ENCODE measurements at places on chromosomes 13 and 19.

- no peak for DNase-seq
Measured at GRCh38 chr13:104553896-104554295, 1487.7 kb upstream of the SLC10A2 start.

DNA sequence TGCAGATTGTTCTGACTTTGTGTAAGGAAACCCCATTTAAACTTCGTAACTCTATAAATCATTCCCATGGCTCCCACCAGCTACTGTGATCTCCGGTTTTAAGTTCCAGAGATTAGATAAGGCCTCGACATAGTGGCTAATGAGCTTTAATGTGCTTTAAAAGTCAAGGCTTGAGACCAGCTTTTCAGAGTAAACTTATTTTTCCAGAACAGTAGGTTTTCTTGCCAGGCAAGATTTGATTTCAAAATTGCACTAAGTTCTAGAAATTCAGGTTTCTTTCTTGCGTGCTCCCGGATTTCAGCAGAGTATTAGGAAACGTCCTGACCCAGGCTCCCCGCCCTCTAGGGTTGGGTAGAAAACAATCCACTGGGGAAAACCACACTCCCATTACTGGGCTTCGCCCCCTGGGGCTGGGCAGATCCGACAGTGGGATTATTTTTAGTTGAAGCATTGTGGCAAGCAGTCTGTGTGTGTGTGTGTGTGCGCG is 43.3 kb downstream of the CRYL1 start:
- no peak for DNase-seq

- no peak for DNase-seq
Measured at GRCh38 chr19:10105509-10106099, 558 bp upstream of the PPAN start.

- DNase-seq = no peak
Measured at GRCh38 chr19:44987148-44987675, 14.1 kb upstream of the RELB start.

- DNase-seq = no peak
Measured at GRCh38 chr13:65188721-65189120, 2041.4 kb downstream of the PCDH9 start.

DNA sequence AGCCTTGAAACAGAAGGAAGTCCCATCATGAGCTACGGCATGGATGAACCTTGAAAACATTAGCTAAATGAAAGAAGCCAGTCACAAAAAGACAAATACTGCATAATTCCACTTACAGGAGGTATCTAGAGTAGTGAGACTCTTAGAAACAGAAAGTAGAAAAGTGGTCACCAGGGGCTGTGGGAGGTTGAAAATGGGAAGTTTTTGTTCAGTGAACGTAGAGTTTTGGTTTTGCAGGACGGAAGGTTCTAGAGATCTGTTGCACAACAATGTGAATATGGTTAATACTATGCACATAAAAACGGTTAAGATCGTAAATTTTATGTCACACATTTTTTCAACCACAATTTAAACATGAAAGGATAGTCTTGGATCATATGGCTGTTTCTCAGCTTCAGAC is 11.9 kb upstream of the SLC10A2 start:
- DNase-seq = no peak

DNA sequence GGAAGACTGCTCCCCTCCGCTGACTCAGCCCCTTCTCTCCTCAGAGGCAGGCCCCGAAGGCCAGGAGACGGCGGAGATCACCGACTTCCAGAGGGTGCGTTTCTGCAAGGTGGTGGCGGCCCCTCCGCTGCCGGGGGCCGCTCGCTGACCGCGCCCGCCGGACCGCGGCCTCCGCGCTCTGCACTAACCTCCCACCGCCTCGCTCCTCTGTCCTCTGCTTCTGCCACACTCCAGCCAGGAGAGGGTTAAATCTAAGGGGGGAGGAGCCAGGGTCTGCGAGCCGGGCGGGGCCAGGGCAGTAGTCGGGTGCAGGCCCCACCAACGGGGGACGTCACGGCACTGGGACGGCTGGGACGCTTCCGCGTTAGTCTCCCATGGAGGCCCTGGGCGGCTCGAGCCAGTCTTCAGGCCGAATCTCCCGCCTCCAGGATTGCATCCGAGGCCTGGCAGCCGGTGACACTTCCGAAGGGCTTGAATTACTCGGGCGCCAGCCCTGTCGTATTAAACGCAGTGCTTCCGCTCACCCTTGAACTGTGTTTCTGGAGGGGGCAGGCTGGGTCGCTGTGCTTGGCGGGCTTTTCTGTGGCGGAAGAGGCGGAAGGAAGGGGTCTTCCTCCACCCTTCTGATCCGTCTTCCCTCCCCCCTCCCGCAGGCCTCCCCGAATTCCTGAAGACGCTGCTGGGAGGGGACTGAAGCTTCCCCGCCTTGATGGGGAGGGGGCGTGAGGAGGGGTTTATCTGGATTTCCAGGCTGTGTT is 1.2 kb upstream of the INAFM1 start:
- peak; percentile 65 for DNase-seq

GRCh38 chr19:7701654-7702457 is at the start of gene FCER2:
Gene FCER2 (minus strand): TSS chr19:7702131. CDS start chr19:7699760, 2,371 bp downstream.
- no peak for DNase-seq

DNA sequence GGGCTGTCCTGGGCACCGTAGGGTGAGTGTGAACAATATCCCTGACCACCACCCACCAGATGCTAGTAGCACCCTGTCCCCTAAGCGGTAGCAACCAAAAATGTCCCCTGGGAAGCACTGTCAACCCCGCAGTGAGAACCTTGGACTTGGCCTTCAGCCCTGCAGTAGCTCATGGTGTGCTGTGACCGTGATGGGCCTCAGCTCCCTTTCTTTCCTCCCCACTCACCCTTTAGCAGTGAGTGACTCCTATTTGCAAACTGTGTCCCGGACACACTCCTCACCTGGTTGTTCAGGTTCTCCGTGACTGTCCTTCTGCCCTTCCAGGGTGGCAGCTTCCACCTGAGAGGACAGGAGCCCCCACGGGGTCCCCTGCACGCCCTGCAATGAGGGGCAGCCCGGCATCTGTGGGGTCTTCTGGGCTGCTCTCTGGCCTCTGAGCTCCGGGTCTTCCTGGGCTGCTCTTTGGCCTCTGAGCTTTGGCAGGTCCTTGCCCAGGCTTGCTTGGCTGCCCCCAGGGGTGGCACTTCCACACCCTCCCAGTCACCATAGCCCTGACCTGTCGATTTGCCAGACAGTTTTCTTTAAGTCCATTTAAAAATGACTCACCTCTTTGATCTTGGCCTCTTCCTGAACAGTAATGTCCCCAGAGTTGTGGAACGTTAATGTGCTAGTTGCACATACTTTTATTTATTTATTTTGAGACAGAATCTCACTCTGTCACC is 3.8 kb downstream of the KDM4B start:
- DNase-seq = no peak

GRCh38 chr19:19120308-19121231 is 17.7 kb downstream of the TMEM161A start:
- DNase-seq = peak; percentile 91

GRCh38 chr13:63010072-63010658 is 1594.5 kb upstream of the PCDH20 start:
- DNase-seq = no peak

- no peak for DNase-seq
Measured at GRCh38 chr13:40589285-40590109, 76.9 kb downstream of the FOXO1 start.

- DNase-seq = peak; percentile 11
Measured at GRCh38 chr13:80945328-80945727, 604.4 kb upstream of the SPRY2 start.

DNA sequence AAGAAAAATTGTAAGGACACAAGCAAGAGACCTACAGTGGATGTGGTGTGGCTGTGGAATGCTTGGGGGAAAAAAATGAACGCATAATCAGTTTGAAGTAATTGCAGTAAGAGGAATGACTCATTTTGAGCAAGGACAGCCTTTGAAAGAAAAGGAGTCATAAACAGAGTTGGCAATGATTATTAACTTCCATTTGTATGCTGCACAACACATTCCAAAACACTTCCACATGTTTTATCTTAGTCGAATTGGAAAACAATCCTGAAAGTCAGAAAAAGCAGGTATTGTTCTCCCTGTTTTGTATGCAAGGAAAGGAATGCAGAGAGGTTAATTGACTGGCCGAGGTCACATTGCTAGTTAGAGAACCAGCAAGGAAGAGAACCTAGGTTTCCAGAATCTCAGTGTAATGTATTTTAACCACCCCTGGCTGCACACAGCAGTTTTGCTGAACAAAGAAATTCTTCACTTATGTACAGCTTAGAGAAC is 630.0 kb upstream of the MIR17HG start:
- DNase-seq = no peak

- DNase-seq = no peak
Measured at GRCh38 chr13:38564256-38565150, 122.4 kb upstream of the FREM2 start.

GRCh38 chr13:50340146-50340545 is 324.9 kb downstream of the KCNRG start:
- DNase-seq = no peak

GRCh38 chr13:94656766-94657165 is 55.1 kb downstream of the GPR180 start:
- no peak for DNase-seq

DNA sequence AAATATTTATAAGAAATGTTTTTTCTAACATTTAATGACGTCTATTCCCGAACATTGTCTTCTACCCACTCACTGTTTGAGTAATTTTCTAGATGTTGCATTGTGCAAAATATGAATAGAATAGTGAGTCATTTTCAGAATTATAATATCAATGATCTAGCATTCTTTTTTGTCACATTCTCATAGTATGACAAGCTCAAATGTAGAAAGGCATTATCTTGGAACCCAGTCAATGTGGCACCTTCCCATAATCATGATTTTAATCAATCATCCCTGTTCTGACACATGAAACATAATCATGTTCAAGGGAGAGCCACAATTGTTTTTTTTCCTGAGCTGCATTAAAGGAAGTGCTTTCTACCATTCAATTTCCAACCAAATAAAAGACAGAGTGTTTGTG is 265.8 kb downstream of the OXGR1 start:
- no peak for DNase-seq

DNA sequence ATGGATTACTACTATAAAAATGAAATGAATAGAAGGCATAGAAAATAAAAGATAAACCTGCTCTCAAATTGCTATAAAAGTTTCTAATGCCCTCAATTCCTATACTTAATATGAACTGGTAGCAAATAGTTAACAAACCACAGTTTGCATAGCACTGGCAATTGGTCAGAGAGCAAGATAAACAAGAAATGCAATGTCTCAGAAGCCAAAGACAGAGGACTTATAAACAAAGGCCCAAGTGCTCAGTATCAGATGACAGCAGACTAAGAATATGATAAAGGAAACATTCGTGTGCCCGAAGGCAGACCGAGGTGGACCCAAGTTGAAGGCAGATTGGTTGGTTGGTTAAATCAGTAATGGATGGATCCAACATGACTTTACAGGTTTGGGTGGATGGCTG is 50.6 kb downstream of the IPO5 start:
- DNase-seq = no peak

DNA sequence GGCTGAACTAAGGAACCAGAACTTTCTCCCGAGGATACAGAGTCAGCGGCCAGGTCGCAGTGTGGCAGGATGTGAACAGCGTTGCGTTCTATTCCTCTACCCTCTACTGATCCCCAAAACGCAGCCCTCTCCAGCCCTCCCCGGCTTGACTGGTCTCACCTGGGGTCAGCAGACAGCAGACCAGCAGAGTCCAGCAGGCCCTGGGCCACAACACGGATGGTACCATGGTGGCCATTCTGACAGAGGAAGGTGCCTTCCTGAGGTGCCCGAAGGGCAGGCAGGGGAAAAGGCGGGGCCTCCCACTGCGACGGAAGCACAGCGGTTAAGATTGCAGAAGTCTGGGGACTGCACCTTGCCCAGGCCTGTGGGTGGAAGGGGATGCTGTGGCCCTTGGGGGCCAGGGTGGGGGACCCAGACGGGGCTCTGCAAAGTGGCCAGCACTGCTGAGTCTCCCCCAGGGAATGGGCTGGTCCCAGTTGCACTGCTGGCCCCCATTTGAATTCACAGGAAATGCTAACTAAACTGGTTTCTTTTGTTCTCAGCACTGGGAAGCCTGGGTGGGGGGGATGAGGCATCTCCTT is at the start of gene ICAM3:
TSS of gene ICAM3 (minus strand) at position 245 of the 581 bp plus-strand sequence. CDS start at position 235, 10 bp downstream.
- DNase-seq = no peak

DNA sequence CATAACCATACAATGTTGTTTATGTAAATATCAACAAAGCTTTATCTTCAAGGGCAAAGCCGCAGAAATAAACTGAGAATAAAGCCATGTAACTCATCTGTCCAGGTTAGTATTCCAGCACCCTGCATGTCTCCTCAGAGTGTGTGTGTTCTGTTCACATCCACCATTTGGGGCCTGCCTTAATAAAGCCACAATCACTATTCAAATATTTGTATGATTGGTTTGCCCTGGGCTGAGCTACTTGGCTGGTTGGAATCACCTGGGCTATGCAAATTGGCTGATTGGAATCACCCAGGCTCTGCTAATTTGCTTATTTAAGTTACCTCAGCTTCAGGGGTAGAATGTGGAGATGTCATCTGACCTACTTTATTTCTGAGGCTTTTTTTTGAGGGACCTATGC is 42.4 kb upstream of the ZNF737 start:
- DNase-seq = no peak

- no peak for DNase-seq
Measured at GRCh38 chr13:60689076-60689475, 292.1 kb downstream of the TDRD3 start.

- no peak for DNase-seq
Measured at GRCh38 chr13:37101201-37101600, 4.3 kb downstream of the CSNK1A1L start.

DNA sequence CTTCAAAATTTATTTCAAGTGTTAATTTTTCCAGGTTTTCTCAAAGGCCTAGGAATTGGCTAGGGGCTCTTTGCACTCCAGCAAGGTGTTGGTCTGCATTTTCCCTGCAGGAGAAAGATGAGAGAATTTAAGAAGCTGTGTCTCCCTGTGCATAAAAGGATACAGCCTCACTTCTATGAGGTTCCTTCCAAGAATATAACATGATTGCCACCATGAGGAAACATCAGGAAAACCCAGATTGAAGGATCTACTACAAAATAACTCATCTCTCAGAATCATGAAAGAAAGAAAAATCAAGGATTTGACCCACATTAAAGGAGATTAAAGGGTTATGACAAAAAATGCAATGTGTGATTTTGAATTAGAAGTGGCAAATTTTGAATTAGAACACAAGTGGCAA is 69.9 kb downstream of the RUBCNL start:
- no peak for DNase-seq

DNA sequence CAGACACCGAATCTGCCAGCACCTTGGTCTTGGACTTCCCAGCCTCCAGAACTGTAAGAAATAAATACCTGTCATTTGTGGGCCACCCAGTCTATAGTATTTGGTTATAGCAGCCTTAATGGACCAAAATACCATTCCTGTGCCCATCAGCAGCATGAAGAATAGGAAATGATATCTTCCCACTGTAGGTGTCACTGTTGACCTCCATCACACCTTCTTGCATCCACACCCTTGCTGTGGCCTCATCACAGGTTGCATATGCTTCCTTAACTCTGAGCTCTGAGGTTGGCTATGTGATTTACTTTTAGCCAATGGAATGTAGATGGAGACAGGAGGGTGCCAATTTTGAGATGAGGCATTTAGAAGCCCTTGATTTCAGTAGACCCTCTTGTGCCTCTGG is 242.0 kb upstream of the TSHZ3 start:
- DNase-seq = no peak

DNA sequence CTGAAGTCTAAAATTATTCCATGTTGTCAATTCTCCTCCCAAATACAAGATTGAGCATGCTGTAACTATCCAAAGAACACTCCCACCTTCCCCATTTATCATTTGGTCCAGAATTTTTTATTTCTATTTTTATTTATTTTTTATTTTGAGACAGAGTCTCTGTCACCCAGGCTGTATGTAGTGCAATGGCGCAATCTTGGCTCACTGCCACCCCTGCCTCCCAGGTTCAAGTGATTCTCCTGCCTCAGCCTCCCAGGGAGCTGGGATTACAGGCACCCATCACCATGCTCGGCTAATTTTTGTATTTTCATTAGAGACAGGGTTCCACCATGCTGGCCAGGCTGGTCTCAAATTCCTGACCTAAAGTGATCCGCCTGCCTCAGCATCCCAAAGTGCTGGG is 306.8 kb downstream of the KLF12 start:
- no peak for DNase-seq
